ENCODE measurements at places on chromosomes 2 and 18.

DNA sequence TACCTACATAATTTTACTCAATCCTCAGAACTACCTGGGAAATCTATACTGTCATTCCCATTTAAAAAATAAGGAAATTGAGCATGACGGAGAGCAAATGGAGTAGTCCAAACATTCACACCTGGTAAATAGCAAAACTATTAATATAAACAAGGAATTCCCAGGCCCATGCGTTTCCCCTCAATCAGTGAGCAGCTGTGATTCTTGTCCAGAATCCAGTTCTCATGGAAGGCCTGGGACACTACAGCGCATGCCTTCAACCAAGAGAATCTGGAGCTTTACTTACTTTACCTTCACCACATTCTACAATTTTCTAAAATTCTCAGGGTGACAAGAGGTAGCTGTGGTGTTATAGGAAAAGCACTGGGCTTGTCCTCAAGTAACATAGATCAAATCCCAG, 259.0 kb downstream of the LRATD1 start:
- DNase-seq: no peak

GRCh38 chr2:85750587-85751575, 2.9 kb upstream of the ATOH8 start:
- no peak for DNase-seq

DNA sequence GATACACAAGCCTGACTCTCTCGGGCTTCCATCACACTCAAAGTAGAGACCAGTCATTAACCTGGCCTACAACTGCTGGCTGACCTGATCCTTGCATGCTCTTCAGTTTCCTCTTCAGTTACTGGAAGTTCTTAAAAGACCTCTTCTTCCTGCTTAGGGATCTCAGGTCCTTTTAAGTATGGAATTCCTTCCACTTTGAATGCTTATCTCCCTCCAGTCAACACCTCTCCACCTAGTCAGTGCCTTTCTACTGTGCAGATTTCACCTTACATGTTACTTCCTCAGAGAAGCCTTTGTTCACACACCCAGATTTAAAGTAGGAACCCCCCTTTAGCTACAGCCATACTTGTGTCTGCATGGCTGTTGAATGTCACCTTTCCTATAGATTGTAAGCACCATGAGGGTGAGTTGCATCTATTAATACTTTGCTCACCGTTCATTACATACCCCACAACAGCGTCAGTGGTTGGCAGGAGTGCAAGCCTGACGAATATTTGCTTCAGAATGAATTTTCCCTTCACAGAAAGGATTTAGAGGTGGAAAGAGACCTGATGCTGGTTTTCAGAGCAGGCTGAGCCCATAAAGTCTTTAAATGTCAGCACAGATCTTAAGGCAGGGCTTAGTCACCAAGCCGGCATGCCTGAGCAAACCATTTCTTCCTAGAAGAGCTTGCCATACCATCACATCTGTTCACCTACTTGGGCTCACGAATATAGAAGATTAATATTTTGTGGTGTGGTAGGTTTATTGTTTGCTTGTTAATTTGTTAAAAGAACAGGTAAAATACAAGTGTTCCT, 90.1 kb downstream of the ACVR1 start:
- no peak for DNase-seq

DNA sequence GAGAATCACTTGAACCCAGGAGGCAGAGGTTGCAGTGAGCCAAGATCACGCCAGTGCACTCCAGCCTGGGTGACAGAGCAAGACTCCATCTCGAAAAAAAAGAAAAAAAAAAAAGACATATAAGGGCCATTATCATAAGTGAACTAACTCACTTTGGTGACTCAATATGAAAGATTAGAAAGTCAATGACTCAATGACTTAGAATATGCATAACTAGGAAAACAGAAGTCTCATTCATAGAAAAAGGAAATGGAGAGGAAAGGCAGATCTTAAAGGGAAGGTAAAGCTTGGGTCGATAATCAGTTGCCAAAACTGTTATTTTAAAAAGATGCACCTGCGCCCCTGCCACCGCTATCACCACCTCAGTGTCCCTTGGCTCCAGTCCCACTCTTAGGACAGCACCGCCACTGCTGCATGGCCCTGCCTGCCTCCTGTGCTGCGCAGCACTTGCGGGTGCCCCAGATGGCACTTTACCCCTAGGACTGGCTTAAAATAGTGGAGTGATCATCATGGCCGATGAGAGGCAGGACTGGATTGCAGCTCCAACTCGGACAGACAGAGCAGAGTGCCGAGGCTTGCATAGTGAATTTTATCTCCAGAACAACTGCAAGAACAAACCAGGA, 54.7 kb downstream of the INO80D start:
- DNase-seq: no peak

DNA sequence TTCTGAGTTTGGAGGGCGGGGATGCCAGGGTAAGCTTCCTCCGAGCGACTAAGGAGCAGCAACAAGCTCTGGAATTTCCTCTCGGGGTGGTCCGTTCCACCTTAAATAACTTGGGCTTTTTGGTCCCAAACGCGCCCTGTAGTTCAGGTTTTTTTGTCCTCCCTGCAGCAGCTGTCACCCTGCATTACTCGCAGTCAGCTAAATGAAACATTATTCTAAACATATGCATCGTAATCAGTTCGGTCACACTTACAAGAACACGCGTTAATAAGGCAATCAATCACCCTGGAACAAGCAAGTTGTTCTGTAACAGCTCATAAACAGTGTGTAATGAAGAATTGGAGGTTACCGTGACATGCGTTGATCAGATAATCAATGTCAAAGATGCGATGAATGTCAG, 8.3 kb downstream of the EVX2 start:
- no peak for DNase-seq

GRCh38 chr18:35231052-35231451, 9.8 kb upstream of the ZNF397 start:
- no peak for DNase-seq

Data from non-pigmented ciliary epithelial cell (primary cell).